ENCODE measurements at places on chromosomes 6 and 20. TPM values are rescaled to one million over a fixed set of nuclear protein-coding genes. Genes with fewer than 3 reads are reported as not detected.

GLYATL3 gene
- not detected for polyA plus RNA-seq

KHDC1L gene
- polyA plus RNA-seq: not detected

CHMP4B gene
- polyA plus RNA-seq: 97.2 TPM

LATS1 gene
- polyA plus RNA-seq: 3.1 TPM

POM121L2 gene
- polyA plus RNA-seq: not detected
